ENCODE measurements at places on chromosomes 7 and 10.

GRCh38 chr7:130187360-130187759 lies 17.8 kb downstream of the TMEM209 start:
- no peak for DNase-seq

DNA sequence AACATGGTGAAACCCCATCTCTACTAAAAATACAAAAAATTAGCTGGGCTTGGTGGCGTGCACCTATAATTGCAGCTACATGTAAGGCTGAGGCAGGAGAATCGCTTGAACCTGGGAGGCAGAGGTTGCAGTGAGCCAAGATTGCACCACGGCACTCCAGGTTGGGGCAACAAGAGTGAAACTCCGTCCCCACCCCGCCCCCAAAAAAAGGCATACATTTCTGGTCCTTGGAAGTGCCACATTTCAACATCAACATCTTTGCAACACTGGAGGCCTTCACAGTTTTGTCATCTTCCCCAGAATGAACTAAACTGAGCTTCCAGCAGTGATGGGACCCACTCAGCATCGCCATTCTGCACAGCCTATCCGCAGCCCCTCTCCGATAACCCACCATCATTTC lies 36.6 kb downstream of the FAM53B start:
- no peak for DNase-seq

DNA sequence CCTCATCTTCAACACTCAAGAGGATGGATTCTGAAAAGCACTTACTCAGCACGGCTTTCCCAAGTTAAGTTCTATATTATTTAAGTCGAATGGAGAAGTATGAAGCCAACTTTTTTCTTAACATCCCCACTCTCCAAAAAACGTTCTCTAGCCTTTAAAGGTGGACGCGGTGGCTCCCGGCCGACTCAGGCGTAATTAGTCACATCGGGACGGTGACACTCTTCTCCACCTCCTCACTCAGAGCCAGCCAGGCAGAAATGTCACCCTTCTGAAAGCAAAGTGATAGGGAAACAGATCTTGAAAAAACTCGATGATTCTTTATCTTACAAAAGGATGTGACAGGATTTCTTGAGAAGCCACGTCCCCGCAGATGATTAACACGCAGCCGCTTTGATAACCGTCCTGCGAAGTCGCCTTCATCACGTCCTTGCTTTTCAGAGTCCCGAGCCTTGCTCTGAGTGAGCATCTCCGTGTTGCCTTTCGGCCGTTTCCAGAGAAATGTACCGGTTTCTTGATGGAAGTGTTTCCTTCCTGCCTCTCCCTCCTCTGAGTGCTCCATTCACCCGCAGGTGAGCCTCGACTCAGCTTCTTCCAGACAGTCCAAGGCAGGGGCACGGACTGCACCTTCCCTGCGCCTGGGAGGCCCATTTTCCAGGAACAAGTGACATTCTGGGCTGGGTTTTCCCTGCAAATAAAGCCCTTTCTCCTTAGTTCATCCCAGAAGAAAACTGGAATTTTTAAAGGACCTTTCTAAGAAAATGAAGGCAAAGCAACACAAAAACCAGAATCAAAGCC lies 314.8 kb downstream of the DNAJB6 start:
- no peak for DNase-seq

GRCh38 chr7:121187222-121187621 lies 141.6 kb upstream of the WNT16 start:
- no peak for DNase-seq

- DNase-seq = no peak
Observed at GRCh38 chr10:28125701-28126100, 126.8 kb upstream of the ODAD2 start.

- DNase-seq = no peak
Observed at GRCh38 chr10:117823980-117824379, 222.8 kb downstream of the RAB11FIP2 start.

- no peak for DNase-seq
Observed at GRCh38 chr10:126263006-126263676, 125.1 kb downstream of the ADAM12 start.

DNA sequence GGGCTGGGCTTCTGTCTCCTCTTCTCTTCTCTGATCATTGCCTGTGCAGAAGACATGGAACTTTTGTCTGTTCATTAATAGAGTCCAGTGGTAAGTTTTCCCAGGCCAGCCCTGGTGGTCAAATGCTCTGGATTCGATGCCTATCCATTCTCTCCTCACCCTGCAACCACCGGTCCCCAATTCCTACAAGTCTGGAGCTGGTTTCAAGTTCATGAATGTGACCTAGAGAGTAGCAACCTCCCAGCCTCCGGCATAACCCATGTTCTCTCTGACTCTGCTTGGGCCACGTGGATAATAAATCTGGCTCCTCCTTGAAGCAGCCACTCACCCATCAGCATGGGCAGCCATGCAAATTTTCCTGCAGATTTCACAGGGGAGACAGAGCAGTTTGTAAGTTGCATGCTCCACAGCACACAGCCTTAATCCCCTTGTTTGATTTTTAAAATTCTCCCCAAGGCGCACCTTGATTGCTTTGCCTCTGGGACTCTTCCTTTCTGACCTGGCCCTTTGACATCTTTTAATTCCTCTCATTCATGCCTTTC lies 37.3 kb upstream of the PDZD8 start:
- no peak for DNase-seq

All from stimulated activated CD8-positive, alpha-beta memory T cell treated with anti-CD3 and anti-CD28 coated beads, Interleukin-4, amount 100 ng/mL, for 4 hours (primary cell).